ENCODE measurements at places on chromosomes 11 and 22. TPM values are rescaled to one million over a fixed set of nuclear protein-coding genes. Genes with fewer than 3 reads are reported as not detected.

DNA sequence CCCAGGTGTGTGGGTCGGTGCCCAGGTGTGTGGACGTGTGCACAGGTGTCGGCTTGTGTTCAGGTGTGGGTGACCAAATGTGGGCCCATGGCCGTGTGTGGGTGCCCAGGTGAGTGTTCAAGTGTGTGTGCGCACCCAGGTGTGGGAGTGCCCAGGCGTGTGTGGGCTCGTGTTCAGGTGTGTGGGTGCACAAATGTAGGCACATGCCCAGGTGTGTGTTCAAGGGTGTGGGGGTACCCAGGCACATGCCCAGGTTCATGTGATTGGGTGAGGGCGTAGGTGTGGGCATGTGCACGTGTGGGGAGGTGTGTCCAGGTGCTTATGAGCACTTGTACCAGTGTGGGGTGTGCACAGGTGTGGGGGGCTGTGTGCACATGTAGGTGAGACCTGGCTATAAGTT is 42.8 kb downstream of the MOB2 start:
- DNase-seq: no peak

The SPCS2 gene
- total RNA-seq: 137 TPM

DNA sequence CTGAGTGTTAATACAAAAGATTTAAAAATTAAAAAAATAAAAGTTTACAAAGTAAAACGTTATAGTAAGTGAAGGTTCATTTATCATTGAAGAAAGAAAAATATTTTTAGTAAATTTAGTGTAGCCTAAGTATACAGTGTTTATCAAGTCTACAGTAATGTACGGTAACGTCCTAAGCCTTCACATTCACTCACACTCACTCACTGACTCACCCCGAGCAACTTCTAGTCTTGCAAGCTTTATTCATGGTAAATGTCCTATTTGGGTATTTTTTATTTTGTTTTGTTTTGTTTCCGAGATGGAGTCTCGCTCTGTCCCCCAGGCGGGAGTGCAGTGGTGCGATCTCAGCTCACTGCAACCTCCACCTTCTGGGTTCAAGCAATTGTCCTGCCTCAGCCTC is 8.8 kb downstream of the CASTOR1 start:
- no peak for DNase-seq

GRCh38 chr11:132200353-132200936 is 830.0 kb downstream of the NTM start:
- DNase-seq: no peak

The ADM2 gene
- total RNA-seq: 6.7 TPM

DNA sequence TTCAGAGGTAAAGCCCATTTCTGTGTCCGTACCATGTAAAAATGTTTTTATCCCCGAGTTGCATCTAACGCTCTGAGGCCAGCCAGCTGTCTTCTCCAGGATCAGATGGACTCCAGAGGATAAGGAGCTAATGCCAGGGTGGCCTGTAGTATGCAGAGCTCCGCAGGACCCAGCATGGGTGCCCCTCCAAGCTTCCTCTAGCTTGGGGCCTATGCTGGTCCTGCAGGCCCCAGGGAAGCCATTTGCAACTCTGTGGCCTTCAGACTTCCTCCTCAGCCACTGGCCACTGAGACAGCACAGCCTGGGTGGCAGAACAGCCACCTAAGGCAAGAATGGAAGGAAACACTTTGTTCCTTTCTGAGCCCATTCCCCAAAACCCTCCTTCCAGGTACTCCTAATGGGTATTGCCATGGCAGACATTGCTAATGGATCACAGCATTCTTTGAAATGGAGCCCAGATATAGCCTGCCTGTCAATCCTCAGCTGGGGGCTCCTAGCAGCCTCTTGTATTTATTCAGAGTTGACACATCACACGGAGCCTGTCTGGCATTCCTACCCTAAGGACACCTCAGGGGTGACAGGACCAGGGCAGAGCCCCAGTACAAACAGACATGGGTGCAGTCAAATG is 4.7 kb downstream of the ADA2 start:
- DNase-seq: no peak

DNA sequence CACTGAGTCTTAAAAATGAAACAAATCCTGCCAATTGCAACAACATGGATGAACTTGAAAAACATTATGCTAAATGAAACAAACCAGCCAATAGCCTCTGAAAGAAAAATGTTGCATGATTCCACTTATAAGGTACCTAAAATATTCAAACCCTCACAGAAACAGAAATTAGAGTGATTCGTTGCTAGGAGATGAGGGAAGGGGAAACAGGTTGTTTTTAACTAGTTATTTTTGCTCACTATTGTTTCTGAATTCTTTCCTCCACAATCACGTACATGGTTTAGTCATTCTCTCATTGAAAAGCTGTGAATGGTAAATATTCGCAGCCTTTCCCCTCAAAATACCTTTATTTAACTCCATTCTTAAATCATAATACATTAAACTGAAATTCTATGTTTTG is 14.0 kb upstream of the TYR start:
- DNase-seq: no peak

The ZNF143 gene
- 26.5 TPM for total RNA-seq

- DNase-seq: no peak
Observed at GRCh38 chr22:22830957-22831688, 56.5 kb upstream of the IGLL5 start.

The EWSR1 gene
- 377 TPM for total RNA-seq

The TEX12 gene
- 0.26 TPM for total RNA-seq

All from activated naive CD8-positive, alpha-beta T cell treated with anti-CD3 and anti-CD28 coated beads for 36 hours (primary cell).